ENCODE measurements at places on chromosomes 12 and 14.

- peak; percentile 15 for DNase-seq
These were observed 30.0 kb downstream of the DGLUCY start for GRCh38 chr14:91143862-91144261.

DNA sequence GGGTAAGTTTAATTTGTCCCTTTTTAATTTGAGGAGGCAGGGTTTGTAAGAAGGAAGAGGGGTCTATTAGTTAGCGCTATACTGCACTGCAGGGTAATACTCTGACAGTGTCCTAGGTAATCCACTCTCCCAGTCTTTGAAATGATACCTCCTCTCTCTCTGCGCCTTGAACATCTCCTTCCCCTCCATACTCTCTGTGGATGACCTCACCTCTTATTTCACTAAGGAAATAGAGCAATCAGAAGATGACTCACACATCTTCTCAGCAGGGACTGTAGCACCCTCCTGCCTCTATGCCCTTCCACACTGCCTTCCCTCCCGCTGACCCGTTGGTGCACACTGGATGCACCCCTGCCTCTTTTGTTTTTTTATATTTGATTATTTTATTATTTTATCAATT, 94.2 kb downstream of the GRIP1 start:
- no peak for DNase-seq

- DNase-seq = no peak
These were observed 1493.1 kb upstream of the FLRT2 start for GRCh38 chr14:84036840-84037239.

GRCh38 chr12:5865397-5865796, 79.7 kb downstream of the ANO2 start:
- no peak for DNase-seq

- DNase-seq = no peak
These were observed 119.3 kb downstream of the DAD1 start for GRCh38 chr14:22469538-22470303.

- no peak for DNase-seq
These were observed 210.4 kb downstream of the ANO6 start for GRCh38 chr12:45426294-45426693.

GRCh38 chr14:101730626-101731186, 30.8 kb upstream of the PPP2R5C start:
- DNase-seq = no peak

DNA sequence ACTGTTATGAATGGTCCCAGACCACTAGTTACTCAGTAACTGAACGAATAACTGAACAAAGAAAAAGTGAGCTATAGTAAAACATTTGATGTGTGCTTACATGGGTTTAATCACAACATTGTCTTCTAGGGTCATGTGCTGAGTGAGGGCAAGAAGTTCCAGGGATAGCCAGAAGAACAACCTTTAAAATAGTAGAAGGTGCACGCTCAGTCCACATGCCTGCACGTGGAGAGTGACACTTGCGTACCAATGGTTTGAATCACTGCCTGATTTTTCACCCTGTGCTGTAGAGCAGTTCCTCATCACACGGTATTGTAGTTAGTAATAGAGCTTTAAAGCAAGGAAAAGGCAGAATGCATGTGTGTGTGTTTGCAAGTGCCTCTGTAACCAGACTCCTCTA, 224.2 kb downstream of the EGLN3 start:
- no peak for DNase-seq

- no peak for DNase-seq
These were observed 43.9 kb downstream of the LIMA1 start for GRCh38 chr12:50239355-50239891.

Measured in right lung (tissue), 10 donors.